ENCODE measurements at places on chromosomes 6 and 20. TPM values are rescaled to one million over a fixed set of nuclear protein-coding genes. Genes with fewer than 3 reads are reported as not detected.

DNA sequence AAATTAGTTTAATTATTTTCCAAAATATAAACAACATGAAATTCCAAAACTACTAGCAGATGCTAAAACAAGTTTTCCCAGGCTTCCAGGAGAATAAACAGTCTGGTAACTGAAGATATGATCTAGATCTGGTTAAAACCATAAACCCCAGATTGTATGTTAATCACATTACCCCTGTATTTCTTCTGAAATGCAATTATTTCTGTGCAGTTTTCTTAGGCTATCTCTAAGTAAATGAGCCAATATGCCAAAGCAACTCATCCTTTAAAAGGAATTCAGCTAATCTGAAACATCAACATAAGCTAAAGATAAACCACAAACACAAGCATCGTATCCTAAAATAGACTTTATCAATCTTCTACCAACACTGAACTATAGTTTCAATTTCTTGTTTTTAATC, 44.6 kb upstream of the SENP6 start:
- DNase-seq = no peak

DNA sequence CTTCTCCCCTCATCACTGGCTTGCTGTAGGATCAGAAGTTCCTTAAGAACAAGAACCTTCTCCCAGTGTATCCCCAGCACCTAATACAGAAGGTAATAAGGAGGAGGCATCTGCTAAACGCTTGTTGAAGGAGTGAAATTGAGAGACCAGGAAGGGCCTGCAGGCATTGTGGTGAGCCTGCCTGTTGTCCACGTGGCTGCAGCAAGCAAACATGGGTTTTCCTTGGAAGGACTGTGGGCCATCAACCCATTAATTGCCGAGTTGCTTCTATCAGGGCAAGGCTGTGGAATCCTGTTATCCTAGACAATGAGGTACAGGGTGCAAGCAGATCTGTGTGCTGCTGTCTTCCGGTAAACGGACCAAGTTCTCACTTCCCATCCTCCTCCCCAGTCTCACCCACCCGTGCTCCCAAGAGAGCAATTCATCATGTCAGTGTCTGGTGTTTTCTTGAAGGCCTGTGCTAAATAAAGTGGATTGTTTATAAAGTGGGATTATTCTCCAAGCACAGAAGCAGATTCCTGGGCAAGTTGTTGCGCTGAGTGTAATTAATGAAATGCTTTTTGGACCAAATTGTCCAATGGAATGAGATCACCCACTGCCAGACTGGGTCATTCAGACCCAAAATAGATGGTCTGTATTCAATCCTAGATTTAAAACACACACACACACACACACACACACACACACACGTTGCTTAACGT, 164.6 kb upstream of the CDYL start:
- no peak for DNase-seq

DNA sequence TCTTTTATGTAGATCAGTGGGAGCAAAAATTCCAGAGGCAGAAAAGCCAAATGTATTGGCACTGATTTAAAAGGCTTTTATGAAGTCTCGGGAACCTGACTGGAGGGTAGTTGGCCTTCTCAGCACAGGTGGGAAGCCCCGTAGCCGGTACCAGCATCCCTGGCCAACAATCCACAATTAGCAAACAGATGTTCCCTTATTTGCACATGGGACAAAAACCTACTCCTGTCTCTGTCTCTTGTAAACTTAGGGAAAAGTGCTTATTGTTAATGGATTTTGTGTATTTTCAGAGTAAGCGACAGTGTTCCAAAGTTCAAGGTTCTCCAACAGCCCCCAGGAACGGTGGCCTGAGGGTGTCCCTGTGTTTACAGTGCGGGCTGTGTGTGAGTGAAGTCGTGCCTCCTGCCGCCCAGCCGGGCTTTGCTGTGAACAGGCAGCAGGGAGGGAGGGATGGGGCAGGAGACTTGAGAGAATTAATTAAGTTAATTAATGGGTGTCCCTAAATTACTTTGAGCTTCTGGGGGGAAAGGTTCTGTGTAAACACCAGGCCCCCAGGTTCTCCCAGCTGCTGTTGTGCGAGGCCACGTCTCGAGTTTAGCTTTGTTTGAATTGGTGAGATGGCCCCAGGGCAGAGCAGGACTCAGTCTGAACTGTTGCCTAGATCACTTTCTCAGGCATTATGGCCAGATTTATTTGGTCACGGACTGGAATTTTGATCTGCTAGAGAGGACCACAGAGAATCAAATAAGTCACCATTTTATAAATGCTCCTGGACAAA, 3.9 kb downstream of the SYNJ2 start:
- DNase-seq = no peak

DNA sequence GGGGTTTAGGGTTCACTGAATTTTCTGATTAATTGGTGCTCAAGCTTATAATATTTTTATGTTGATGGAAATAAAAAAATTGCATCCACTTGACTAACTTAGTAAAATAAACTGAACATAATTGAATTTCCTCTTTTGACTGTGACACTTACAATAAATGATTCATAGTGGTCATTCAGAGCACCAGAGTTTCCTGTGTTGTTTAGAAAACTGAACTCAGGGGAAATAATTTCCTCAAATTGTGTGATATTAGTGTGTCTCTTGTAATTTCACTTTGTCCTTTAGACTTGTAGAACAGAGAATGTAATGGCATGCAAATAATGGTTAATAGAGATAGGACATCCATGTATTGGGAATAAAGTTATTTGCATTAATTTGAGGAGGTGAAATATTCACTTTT, 319.7 kb upstream of the MAN1A1 start:
- no peak for DNase-seq

DNA sequence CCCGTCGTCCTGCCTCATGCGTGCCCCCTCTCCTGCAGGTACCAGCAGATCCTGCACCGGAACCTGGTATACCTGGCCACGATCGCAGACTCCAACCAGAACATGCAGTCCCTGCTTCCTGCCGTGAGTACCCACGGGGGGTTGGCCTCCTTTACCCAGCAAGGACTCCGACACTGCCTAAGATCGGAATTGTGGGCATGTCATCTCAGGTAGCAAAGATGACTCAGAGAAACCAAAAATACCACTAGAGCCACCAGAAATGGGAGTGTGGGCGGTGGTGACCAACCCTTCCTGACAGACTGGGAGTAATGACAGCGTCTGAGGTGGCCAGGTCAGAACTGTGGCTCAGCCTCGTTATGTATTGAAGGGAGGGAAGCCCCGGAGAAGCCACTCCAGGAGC, 16.3 kb downstream of the SS18L1 start:
- no peak for DNase-seq

- no peak for DNase-seq
These were observed 15.4 kb downstream of the PEDS1 start for GRCh38 chr20:50138120-50138478.

GRCh38 chr20:6024768-6025167, 29.1 kb downstream of the LRRN4 start:
- DNase-seq = no peak

DNA sequence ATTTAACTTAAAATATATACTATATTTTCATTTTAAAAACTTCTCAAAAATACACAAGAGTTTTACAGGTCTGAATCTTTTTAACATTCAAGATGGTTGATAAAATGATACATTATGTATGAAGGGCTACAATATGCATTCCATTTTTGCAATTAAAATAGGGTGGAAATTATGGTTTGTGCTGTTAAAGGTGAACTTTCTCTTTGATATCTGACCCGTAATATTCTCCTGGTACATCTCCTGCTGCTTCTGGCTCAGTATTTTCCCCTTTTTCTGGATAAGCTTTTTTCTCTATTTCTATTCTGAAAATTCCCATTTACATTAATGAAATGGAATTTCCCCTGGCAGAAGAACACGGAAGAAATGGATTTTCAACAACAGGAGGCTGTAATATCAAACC, 27.4 kb upstream of the LCA5 start:
- DNase-seq = no peak

DNA sequence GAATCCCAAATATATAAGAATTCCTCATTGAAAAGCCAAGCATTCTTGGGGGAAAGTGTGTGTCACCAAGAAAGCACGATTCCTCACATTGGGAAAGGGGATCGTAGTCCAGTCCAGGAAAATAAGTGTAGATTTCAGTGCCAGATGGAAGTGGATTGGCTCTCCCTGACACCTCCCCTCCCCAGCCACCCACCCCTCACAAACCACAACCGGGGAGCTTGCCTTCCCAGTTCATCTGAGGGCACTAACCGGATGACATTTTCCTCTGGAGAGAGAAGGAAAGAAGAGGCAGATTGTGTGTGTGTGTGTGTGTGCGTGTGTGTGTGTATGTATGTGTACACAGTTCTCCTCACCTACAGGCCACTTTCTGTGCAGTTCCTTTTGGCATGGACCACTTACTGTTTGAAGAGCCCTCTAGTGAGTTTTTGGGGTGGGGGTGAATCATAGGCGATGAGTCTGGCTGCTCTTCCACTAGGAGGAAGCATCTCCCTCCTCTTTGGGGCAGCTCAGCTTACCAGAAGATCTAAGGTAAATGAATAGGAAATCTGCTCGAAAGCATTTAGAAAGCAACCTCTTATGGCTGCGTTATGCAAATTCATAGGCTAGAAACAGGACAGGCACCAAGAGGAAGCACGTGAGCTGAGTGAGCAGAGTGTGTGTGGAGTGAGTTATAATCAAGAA, 20.8 kb downstream of the DAAM2 start:
- DNase-seq = no peak

DNA sequence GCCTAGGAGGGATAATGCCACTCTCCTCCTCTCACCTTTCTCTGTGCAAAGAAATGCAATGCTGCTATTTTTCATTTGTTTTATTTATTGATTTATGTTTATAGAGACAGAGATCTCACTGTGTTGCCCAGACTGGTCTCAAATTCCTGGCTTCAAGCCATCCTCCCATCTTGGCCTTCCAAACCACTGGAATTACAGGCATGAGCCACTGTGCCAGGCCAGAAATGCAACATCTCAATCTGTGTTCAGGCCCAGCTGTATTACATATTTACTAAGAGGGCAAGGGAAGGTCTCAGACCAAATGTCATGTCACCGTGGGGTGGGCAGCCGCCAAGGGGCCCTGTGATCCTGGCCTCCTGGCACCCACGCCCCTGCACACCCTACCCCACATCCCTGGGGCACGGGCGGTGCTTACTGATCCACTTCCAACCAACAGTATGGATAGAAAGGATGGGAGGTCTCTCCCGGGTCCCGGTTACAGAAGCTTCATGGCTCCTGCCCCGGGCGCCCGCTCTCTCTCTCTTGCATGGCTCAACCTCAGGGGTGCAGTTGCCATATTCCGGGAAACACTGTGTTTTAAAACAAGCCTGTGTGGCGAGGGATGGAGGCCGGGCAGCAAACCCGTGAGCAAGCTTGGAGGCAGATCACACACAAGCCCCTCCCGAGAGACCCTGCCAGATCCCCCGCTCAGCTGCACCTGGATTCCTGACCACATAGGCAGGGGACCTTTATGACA, 111.8 kb downstream of the AGPAT4 start:
- DNase-seq = no peak

DNA sequence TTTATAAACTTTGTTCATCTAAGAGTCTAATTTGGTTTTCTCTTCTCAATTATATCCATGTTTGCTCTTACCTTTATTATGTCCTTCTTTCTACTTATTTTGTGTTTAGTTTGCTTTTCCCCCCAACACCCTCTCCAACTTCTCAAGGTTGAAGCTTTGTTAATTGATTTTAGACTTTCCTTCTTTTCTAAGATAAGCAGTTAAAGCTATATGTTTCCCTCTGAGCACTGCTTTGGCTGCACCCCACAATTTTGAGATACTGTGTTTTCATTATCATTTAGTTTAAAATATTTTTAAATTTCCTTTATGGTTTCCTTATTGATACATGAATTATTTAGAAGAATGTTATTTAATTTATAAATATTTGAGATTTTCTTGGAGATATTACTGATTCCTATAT, 13.9 kb upstream of the BEND6 start:
- DNase-seq = no peak

GRCh38 chr6:131958542-131959470, 7.6 kb upstream of the CCN2 start:
- no peak for DNase-seq

DNA sequence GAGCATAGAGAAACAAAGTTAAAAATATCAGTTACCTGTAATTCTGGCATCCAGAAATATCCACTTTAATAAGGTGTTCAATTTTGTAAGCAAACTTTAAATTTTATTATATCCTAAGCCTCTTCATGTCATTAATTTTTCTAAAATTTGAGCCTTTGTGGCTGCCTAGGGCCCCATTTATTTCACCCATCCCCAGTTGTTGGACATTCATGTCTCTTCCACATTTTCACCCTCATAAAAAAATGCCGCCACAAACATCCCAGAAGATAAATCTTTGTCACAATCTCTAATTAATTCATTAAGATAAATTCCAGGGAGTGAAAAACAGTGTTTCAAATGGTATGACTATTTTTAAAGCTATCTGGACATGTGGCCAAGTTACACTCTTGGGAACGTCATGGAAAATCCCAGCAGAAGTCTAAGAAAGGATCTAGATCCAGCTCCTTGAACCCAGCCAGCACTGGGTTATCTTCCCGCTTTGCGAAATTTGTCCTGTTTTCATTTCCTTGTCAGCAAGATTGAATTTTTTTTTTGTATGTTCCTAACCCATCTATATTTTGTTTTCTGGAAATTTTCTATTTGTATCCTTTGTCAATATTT, 97.2 kb downstream of the TMEM242 start:
- DNase-seq = no peak

GRCh38 chr6:6595952-6596351, 7.4 kb downstream of the LY86 start:
- DNase-seq = no peak

DNA sequence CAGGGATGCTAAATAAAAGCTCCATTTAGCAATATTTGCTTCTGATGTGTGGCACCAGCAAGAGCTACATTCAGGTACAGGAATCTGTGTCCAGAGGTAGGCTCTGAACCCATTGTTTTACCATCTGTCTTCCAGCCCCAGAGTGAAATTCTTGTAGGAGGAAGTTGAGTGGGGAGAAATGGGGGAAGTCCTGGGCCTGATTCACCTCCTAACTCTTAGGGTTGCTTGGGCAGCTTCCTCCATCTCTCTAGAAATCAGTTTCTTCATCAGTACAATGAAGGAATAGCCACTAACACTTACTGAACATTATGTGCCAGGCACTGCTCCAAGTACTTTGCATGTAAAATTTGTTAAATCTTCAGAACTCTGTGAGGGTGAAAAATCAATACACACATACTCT, 35.1 kb upstream of the TSPYL1 start:
- DNase-seq = no peak

DNA sequence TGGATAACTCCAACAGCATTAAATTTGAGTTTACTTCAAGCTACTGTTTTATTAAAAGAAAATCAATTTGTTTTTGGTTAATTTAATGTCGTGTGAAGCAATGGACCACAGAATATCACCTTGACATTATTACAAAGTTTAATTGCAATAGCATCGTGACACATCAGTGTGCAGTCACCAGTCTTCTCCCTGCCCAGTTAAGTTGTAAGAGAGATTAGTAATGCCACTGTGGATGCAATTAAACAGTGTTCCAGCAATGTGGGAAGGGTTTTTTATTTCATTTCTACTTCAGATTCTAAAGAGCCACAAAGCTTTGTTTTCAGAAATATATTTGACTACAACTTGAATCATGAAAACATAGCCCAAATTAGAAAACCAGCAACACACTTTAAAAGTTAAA, 128.7 kb downstream of the SYNE1 start:
- DNase-seq = no peak

GRCh38 chr6:168131464-168132415, 52.7 kb upstream of the FRMD1 start:
- no peak for DNase-seq

Gene GABRR1
- not detected for total RNA-seq

Gene DDX27
- 42.8 TPM for total RNA-seq
